ENCODE measurements at places on chromosomes 12 and 14.

GRCh38 chr12:125677829-125678228, 612.6 kb downstream of the AACS start:
- no peak for DNase-seq

- no peak for DNase-seq
Observed at GRCh38 chr12:60822580-60822979, 1226.8 kb downstream of the SLC16A7 start.

DNA sequence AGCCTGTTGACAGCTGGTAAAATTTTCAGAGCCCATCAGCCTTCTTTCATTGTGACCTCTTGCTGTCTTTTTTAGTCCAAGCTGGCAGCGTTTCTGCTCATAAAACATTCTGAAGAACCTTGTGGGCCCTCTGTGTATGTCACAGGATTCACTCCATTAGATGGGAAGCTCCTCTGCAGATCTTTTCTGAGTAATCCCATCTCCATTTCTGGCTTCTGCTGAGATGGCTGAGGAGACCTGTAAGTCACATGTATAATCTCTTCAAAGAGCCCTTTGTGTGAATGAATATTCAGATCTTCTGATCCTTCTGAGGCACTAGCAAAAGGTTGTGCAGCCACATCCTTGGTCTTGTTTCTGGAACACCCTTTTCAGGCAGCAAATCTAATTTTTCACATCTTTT, 2.8 kb downstream of the RXYLT1 start:
- DNase-seq, result no peak

- DNase-seq, result no peak
Observed at GRCh38 chr14:61397615-61398014, 76.2 kb downstream of the PRKCH start.

GRCh38 chr12:76782526-76782925, 18.6 kb downstream of the ZDHHC17 start:
- DNase-seq, result no peak

Data from activated T-cell treated with anti-CD3 and anti-CD28 coated beads for 4 hours (primary cell).